Effector CD8-positive, alpha-beta T cell (primary cell): ENCODE measurements at places on chromosomes 4 and X.

DNA sequence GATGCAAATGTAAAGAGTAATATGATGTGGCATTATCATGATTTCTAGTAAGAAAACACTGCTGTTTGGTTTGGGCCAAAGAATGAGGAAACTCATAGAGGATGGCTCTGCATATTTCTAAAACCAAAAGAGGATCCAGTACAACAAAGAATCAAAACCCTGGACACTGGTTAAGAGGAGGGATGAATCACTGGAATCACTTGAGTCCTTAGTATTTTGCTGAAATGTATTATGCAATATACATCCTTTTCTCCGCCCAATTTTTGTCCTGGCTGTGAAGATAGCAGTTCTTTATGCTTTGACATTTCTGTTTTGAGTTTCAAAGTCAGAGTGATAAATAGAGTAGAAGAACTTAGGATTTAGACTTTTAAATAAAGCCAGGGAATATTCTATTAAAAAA, 345.9 kb downstream of the PACRGL start:
- DNase-seq, result no peak

- no peak for DNase-seq
Measured at GRCh38 chr4:53477636-53478035, 100.2 kb downstream of the FIP1L1 start.

DNA sequence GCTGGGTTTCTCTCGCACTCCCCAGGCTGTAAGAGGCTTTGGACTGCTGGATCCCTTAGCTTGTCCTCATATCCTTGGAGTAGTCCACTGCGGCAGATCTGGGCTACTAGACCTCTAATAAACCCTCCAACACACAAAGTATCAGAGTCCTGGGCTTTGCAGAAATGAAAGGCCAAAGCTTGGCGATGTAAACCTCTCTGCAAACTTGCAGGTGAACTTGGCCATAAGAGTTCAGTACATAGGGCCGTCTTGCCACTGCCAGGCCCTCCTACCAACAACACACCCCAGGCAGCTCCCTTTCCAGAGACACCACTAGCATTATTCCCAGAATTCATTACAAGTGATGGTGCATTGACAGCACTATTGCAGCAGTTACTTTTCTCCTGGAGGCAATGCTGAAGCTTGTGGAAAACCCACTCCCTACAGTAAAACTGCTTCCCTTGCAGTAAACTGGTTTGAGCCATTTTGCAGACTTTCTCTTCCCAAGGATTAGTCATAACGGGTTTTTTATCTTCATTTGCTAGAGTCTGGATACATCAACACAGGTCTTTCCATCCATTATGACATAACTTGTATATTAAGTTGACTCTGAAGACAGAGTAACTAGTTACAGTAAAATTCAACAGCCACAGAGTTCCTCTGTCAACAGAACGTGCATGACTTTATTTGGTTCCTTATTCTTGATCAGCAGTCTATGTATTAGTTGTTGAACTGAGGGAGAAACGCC, 2.4 kb downstream of the ANKRD50 start:
- no peak for DNase-seq

DNA sequence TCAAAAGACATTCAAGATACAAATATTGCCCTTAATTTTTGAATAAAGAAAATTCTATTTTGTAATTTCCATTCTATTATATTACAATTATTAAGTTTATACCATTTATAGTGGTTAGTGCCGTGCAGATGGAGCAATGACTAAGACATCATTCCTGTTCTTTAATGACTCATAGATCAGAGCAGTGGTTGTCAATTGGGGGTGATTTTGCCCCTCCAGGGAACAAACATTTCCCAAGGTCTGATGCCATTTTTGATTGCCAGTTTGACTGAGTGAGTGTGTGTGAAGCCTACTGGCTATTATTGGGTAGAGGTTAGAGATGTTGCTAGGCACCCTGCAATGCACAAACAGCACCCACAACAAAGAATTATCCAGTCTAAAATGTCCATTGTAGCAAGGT, 97.9 kb upstream of the DDIT4L start:
- DNase-seq, result no peak

GRCh38 chrX:51851507-51852085, 41.8 kb upstream of the MAGED1 start:
- no peak for DNase-seq

GRCh38 chr4:11503166-11503565, 74.5 kb upstream of the HS3ST1 start:
- DNase-seq, result no peak

- DNase-seq, result no peak
Measured at GRCh38 chrX:116827063-116827462, 364.3 kb upstream of the CT83 start.

GRCh38 chr4:172011196-172011595, 198.0 kb downstream of the GALNTL6 start:
- DNase-seq, result no peak

GRCh38 chr4:42282081-42282901, 115.0 kb upstream of the SHISA3 start:
- DNase-seq, result no peak

- no peak for DNase-seq
Measured at GRCh38 chr4:22502895-22503814, 12.7 kb downstream of the ADGRA3 start.

DNA sequence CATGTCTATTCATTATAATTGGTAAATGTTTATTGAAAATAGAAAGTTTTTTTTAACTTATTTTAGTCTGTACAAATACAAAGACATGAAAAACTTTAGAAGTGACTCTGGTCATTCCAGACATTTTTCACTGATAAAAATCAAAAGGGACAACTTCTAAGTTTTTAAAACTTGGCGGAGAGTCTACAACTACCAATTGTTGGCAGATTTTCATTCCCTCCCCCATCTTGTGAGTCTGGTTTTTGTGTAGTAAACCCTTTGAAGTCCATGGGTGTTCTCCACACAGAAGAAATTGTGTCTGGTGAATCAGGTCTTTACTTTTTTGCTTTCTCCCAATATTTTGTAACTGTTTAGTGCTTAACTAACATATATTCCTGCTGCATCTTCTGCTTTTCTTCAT, 336.5 kb downstream of the PDGFC start:
- DNase-seq, result no peak
